ENCODE measurements at places on chromosomes 4 and X. TPM values are rescaled to one million over a fixed set of nuclear protein-coding genes. Genes with fewer than 3 reads are reported as not detected.

DNA sequence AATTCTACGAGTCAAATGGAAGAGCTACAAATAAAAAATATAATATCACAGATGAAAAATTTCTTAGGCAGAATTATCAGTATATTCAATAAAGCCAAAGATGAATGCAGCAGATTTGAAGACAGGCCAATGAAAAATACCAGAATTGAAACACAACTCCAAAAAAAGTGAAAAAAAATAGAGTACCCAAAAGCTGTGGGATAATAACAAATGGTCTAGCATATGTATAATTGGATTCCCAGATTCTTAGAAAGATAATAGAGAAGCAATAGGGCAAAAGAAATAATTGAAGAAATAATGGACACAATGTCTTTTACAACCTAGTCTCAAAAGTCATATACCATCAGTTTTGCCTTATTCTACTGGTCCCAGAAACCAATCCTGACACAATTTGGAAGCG is 4.4 kb downstream of the ANAPC10 start:
- DNase-seq = no peak

DNA sequence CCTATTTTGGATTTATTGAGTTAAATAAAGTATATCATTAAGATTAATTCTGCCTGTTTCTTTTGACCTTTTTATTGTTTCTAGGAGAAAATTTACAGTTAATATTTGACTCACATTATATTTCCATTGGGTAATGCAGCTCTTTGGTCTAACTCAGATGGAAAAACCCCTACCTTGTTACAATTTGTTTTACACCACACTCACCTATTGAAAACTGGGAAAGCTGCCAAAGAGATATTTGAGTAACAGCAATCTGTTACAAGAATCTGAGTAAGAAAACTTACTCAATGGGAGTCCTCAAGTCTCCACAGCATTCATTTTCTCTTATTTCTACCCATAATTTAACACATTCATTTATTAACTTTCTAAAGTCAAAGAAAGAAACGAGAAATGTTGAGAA is 108.0 kb upstream of the TLL1 start:
- no peak for DNase-seq

DNA sequence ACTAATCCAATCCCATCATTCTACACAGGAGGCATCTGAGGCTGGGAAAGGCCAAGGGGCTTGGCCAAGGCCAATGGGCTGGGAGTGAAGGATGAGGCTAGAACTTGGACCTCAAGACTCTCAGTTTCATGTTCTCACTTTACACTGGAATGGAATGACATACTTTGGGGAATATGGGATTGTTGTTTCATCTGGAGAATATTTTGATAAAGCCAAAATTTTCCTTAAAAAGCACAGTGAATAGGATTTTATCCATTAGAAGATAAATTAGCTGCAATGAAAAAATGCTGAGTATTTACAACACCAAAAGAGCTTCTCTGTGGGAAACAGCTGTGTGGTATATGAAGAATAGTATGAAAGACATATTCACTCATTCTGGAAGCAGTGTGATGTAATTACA is 29.3 kb downstream of the SMIM20 start:
- no peak for DNase-seq

DNA sequence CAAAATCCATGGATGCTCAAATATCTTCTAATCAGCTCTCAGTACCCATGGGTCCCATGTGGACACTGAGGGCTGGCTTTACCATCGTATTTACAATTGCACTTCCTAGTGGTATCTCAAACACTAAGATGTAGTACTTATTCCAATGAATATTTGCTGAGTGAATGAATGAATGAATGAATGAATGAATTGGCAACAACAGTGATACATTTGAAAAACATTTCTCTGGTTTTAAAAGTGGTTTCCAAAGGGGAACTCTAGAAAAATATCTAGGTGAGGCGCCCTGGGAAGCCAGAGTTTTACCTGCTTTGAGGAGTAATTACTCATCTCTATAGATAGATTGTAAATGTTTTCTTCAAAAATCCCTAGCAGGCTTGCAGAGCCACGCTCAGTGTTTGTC is 76.6 kb downstream of the CYTL1 start:
- DNase-seq = no peak

- peak; percentile 46 for DNase-seq
Measured at GRCh38 chr4:40254608-40255392, 58.0 kb downstream of the RHOH start.

DNA sequence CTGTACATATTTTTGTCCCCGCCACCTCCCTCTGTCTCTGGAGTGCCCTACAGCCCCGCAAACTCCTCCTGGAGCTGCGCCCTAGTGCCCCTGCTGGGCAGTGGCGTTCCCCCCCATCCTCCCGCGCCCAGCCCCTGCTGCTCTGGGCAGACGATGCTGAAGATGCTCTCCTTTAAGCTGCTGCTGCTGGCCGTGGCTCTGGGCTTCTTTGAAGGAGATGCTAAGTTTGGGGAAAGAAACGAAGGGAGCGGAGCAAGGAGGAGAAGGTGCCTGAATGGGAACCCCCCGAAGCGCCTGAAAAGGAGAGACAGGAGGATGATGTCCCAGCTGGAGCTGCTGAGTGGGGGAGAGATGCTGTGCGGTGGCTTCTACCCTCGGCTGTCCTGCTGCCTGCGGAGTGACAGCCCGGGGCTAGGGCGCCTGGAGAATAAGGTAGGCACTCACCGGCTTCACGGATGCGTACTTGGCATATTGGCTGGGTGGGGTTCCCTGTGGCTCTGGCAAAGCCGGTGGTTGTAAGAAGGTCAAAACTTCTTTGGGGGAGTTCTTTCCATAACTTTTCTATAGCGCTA is 653 bp downstream of the HHIP start:
- no peak for DNase-seq

Gene TLR1
- 0.60 TPM for total RNA-seq

Gene SLC35A2
- total RNA-seq = 18.9 TPM

All from A172 (cell line).